Cerebellar cortex (tissue), 1 donor: ENCODE measurements at places on chromosomes 3 and 15.

DNA sequence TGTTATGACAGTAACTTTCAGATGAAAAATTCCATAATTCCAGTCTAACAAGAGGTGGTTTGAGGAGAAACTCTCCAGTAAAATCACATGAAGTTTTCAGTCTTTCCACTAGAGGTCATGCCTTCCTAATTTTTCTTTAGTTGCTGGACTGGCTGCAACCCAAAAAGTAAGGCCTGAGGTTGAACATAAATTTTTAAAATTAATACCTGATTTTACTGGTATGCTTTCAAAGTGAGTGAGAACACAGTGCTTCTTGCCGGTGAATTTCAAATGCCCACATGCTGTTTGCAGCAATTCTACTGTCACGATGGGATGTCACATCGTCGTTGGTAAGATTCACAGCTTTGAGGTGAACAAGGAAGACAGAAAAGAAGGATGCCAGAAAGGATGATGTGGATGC lies 89.0 kb upstream of the FGF12 start:
- DNase-seq = peak; percentile 73

DNA sequence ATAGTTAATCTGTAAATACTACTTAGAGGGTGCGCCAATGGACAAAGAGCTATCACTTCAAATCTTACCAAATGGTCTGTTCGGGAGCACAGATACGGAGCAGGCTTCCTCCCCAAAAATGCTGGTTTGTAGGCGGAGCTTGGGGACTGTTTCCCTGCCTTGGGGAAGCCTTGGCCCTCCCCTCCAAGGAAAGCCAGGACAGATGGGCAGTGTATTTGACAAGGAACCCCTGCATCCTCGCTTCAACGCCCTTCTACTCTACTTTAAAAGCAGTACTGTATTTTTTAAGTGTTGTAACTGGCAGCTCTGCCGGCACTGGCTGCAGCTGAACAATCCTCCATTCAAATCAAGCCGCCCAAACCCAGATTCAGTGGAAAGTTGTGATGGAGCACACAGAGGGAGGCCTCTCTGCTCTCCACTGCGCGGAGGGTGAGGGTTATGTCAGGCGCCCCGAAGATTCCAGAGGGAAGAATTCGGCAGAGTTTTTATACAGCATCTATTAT lies 83.1 kb upstream of the FNDC3B start:
- no peak for DNase-seq

- DNase-seq = peak; percentile 25
These were observed 98.0 kb downstream of the USP13 start for GRCh38 chr3:179750720-179751328.

GRCh38 chr3:88991496-88991895 lies 115.9 kb upstream of the EPHA3 start:
- DNase-seq = no peak

- DNase-seq = no peak
These were observed 67.8 kb downstream of the BDH1 start for GRCh38 chr3:197487911-197488391.

DNA sequence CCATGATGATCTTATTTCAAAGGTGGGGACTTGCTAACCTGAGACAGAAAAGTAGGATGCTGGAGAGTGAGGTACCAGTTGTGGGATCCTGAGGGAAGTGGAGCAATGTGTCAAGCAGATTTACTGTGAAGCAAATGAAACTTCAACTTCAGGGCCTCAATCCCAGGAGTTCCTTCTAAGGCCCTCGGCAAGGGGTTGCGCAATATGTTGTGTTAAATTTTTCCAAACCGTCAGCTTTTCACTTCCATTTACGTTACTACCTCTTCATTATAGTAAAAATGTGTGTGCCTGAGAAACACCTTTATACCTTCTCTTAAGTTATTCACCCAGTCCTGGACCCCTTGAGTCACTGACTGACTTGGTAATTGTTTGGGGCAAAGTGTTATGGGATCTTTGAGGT lies 42.5 kb upstream of the KCNH8 start:
- DNase-seq = no peak

- DNase-seq = peak; percentile 65
These were observed 65.3 kb upstream of the FLNB start for GRCh38 chr3:57942872-57943283.

DNA sequence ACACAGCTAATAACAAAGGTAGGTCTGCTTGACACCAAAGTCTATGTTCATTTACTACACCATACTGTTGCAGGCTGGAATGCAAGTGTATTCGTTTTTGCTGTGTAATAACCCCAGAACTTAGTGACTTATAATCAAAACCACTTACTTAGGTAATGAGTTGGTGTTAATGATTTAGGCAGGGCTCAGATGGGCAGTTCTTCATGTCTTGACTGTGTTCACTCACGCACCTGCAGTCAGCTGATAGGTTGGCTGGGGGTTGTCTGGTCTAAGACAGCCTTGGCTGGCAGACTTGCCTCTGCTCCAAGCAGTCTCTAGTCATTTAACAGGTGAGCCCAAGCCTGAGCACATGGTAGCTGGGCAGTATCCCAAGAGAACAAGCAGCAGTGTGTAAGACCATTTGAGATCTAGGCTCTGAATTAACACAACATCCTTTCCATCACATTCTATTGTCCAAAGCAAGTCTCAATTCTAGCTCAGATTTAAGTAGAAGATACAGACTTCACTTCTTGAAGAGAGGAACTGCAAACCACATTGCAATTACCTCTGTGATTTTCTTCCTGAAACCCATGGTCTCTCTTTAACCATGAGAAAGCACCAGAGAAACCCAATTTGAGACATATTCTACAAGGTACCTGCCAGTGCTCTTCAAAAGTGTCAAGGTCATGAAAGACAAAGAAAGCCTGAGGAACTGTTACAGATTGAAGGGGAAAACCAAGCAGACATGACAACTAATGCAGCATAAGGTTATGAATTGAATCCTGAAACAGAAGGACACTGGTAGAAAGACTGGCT lies 13.3 kb upstream of the DCLK3 start:
- DNase-seq = no peak

DNA sequence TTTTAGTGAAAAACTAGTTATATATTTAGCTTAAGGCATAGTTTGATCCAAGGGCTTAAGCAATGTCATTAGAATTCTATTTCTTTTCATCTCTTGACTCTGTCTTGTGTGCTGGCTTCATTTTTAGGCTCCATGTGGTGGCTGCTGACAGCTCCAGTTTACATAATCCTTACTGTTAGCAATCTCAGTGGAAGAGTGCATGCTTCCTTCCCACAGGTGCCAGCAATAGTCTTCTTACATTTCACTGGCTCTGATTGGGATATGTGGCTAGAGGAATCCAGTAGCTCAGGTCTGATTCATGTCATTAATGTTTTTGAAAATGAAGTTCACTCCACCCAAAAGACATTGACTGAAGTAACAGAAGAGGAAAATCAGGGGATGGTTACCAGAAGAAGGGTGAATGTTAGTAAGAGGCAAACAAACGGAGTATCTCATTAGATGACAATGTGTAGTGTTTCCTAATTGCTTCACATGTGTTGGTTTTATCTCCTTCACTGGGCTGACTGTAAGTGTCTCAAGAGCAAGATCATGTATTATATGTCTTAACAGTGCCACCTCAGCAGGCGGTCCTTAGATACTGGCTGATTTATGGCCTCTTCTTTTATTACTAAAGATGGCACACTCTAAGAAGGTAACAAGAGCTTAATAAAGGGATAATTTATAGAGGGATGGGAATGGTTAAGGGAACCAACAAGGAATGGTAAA lies 25.6 kb upstream of the TCF12 start:
- no peak for DNase-seq

- no peak for DNase-seq
These were observed 30.3 kb downstream of the SRPRB start for GRCh38 chr3:133835961-133836360.

DNA sequence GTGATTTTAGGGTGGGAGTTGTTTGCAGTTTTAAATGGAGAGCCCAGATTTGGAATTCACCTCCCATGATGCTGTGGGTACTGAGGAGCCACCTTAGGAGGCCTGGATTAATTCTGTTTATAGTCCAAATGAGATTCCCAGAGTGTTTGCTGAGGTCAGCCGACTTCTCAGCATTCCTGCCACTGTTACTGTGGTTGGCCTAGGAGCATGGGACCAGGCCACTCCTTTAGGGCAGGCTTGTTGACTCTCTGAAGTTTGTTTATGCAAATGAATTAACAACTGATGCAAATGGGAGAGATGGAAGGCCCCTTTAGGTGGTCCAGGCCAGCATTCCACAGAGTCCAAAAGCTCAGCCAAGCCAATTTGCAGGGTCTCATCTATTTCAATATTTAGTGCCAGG lies 46.1 kb downstream of the CACNA2D3 start:
- no peak for DNase-seq

DNA sequence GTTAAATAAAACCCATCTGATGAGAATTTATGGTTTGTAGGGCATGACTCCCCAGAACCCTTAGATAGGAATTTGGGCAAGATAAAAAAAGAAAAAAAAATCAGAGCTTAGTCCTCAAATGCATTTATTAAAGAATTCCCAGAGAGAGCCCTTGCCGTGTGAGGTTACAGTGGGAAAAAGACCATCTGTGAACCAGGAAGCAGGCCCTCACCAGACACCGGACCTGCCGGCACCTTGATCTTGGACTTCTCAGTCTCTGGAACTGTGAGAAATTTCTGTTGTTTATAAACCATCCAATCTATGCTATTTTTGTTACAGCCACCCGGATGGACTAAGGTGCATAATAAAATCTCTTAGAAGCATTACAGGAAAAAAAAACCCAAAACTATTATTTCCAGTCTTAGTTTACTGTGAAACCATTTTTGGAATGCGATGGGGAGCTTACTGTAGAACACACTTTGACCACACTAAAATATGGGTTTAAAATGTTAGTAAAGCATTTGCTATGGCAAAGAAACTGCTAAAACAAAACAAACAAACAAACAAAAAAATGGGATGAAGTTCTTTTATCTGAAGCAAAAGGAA lies 72.2 kb downstream of the LEKR1 start:
- no peak for DNase-seq

- no peak for DNase-seq
These were observed 63.4 kb downstream of the MAP2K5 start for GRCh38 chr15:67605871-67606270.

GRCh38 chr3:122615303-122615702 lies 37.9 kb downstream of the PARP15 start:
- no peak for DNase-seq

DNA sequence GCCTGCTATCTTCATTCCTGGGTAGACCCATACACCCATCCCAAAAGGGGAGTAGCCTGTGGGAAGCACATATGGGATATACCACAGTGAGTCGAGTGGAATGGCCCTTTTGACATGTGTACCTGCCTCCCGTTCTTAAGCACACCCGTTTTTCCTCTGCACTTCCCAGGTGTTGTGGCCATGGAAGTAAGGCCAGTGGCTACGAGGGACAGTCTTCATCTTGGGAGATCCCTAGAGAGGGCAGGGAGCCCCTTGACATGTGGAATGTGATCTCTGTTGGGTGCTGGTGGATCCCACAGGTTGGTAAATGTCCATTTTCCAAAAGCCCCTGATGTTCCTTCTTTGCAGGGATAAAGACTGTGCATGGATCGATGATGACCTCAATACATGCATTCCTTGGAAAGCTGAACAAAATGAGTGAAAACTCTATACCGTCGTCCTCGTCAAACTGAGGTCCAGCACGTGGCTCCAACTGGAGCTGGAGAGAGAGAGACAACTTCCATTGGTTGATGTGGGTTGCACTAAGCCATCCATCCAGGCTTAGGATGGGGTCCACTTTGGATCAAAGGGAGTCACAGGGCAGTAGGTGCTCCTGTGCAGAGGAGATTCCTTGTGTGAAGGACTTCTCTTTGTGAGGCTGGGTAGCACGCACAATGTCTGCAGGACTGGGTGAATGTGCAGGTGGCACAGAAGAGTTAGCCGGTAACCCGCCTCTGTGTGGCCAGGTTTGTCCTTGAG lies 136.8 kb downstream of the SNRPN start:
- no peak for DNase-seq

DNA sequence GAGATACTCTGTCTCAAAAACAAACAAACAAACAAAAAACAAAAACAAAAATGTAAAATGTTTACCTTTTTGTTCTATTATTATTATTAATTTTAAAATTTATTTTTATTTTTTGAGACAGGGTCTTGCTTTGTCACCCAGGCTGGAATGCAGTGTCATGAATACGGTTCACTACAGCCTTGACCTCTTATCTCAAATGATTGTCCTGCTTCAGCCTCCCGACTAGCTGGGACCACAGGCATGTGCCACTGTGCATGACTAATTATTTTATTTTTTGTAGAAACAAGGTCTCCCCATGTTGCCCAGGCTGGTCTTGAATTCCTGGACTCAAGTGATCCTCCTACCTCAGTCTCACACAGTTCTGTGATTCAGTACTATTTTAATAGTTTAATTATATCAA lies 5.7 kb upstream of the SLC25A26 start:
- no peak for DNase-seq

DNA sequence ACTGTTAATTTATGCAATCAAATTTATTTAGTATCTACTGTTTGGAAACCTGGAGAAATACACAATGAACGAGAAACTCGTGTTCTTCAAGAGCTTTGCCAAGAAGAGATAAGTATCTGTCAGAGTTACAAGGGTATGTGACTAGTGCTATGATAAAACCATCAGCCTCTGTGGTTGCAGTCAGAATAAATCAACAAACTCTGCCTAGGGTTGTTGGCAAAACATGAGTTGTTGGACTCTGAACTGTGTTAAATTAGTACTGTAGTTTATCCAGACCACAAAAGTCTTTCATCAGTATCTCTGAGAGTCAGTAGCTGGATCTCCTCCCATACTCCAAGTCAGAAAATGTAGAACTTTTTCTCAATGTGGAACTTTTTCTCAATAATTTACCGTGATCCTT lies 918.4 kb downstream of the NAALADL2 start:
- no peak for DNase-seq

DNA sequence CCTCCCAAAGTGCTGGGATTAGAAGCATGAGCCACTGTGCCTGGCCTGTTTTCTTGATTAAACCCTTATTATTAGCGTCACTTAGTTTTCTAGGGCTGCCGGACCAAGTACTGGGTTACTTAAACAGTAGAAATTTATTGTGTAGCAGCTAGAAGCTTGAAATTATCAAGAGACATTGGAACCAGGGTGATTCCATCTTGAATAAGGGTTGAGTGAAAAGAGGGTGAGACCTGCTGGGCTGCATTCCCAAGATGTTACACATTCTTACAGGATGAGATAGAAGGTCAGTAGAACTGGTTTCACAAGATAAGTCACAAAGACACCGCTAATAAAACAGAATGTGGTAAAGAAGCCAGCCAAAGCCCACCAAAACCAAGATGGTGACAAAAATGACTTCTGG lies 18.6 kb upstream of the FSTL1 start:
- no peak for DNase-seq
